ENCODE measurements at places on chromosomes 16 and 17.

GRCh38 chr17:879546-880442 is 97.6 kb downstream of the MRM3 start:
- DNase-seq, result no peak

GRCh38 chr17:44672479-44673093 is 16.3 kb downstream of the MEIOC start:
- DNase-seq, result peak; percentile 34

DNA sequence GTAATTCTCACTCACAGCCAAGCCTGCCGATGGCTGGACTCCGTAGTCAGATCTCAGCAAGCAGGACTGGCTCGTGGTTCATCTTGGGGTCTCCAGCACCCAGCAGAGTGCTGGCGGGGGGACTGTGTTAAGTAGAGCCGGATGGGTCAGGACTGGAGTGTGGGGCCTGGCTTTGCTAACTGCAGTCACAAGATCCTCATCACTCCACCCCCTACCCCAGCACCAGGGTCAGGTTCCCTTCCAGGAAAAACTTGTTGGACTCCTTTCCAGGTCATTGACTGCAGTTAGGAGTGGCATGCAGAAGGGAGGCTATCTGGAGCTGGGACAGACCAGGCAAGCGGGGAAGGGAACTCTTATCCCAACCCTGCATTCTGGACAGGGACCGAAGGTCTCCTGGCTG is 6.0 kb downstream of the CIITA start:
- no peak for DNase-seq

- DNase-seq, result no peak
These were observed 4.5 kb downstream of the TRPV2 start for GRCh38 chr17:16419929-16420271.

GRCh38 chr17:507441-507840 is 154.8 kb upstream of the RPH3AL start:
- no peak for DNase-seq

- peak; percentile 22 for DNase-seq
These were observed 21.6 kb downstream of the UBALD1 start for GRCh38 chr16:4593086-4593485.

DNA sequence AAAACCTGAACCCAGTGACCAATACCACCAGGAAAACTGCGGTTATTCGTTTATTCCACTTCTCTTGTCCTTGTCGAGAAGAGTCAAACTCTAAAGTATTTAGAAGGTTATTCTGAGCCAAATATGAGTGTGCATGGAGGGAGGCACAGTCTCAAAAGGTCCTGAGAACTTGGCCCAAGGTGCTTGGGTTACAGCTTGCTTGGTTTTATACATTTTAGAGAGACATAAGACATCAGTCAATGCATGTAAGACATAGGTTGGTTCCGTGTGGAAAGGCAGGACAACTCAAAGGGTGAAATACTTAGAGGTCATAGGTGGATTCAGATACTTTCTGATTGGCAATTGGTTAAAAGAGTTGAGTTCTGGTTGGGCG is 681 bp upstream of the TRAP1 start:
- no peak for DNase-seq

- no peak for DNase-seq
These were observed 2.6 kb upstream of the SYNGR3 start for GRCh38 chr16:1987198-1987597.

- DNase-seq, result no peak
These were observed 112.9 kb upstream of the HAS3 start for GRCh38 chr16:68992521-68992920.

- no peak for DNase-seq
These were observed 12.7 kb downstream of the NDUFAF8 start for GRCh38 chr17:81251709-81252301.

GRCh38 chr16:78659216-78659615 is 559.8 kb downstream of the WWOX start:
- peak; percentile 62 for DNase-seq

DNA sequence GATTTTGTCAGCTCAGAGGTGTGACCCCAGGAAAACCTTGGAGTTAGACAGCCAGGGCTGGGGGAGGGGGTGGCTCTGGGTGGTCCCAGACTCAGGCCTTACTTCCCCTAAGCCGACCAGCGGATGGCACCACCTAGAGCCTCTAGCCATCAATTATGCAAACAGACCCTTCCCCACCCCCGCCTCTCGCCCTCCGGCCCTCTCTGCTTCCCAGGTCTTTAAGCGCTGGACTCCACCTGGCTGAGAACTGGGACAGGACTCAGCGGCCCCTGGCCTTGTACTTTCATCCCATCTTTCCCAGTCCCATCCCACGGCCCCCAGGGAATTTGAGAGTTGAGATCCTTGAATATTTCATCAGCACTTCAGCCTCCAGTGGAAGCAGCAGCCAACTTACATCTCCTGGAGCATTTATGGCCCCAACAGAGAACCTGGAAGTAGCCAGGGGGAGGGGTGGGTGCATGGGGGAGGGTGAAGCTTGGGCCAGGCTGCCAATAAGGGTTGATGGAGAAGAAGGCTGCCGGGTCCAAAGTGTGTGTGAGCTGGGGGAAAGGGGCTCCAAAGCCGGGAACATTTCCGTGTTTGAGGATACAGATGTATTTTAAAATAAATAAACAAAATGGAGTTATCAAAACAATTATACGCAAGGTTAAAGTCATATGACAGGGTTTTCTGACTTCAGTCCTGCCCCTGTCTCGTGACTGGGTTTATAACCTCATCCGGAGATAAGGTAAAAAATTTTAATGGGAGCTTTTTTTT is 7.5 kb upstream of the JUP start:
- no peak for DNase-seq

DNA sequence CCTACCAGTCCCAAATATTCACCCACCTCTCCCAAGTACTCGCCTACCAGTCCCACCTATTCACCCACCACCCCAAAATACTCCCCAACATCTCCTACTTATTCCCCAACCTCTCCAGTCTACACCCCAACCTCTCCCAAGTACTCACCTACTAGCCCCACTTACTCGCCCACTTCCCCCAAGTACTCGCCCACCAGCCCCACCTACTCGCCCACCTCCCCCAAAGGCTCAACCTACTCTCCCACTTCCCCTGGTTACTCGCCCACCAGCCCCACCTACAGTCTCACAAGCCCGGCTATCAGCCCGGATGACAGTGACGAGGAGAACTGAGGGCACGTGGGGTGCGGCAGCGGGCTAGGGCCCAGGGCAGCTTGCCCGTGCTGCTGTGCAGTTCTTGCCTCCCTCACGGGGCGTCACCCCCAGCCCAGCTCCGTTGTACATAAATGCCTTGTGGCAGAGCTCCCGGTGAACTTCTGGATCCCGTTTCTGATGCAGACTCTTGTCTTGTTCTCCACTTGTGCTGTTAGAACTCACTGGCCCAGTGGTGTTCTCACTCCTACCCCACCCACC is 29.8 kb downstream of the POLR2A start:
- DNase-seq, result no peak

- no peak for DNase-seq
These were observed 3.8 kb upstream of the RPL26 start for GRCh38 chr17:8386841-8387240.

- DNase-seq, result no peak
These were observed 1.9 kb upstream of the SLC5A2 start for GRCh38 chr16:31480851-31481536.

DNA sequence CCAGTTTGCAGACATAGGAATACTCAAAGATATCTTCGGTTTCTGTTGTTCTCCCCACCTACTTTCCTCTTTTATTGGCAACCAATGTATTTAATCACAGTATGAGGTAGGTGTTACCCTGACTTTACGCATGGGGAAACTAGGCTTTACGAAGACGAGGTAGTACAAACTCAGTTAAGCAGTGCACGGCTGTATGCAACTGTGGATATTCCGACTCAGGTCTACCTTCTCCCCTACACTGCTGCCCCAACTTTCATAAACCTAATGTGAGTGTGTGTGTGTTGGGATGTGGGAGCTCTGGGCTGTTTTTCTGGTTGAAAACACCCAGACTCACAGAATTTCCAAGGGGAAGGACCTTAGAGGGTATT is 1.2 kb upstream of the GPT2 start:
- DNase-seq, result no peak

GRCh38 chr17:81740395-81740961 is 28.4 kb downstream of the SLC25A10 start:
- DNase-seq, result no peak

DNA sequence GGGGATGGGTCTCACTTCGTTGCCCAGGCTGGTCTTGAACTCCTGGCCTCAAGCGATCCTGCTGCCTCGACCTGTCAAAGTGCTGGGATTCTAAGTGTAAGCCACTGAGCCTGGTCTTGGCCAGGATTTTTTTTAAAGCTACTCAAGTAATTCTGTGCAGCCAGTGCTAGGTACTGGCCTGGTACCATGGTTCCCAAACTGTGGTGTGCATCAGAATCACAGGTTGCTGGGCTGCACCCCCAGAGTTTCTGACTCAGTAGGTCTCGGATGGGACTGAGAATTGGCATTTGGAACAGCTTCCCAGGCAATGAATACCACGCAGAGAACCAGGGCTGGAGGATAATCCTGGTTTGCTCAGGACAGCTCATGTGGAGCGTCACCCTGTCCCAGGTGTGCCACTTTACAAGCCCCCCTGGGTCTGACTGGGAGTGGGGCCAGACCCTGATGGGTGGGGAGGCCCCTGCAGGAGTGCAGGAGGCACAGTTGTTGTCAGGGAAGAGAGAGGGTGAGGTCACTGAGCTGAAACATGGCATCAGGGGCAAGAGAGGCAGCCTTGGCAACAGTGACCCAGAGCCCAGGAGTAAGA is 10.7 kb upstream of the MRPS23 start:
- DNase-seq, result peak; percentile 43

DNA sequence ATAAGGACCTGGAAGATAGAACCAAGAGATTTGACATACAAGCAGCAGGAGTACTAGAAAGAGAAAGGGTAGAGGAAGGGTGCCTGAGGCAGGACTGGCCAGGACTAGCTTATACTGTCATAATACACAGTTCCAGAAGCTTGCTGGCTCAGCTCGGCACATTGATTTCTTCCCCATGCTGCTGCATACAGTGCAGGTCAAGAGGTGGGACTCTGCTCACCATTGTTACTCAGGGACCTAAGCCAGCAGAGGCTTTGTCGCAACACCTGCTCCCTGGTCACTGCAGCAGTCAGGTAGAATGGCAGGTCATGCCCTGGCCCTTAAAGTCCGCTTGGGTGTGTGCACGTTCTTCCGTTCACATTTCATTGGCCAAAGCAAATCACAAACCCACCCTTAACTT is 32.8 kb downstream of the LDHD start:
- no peak for DNase-seq

DNA sequence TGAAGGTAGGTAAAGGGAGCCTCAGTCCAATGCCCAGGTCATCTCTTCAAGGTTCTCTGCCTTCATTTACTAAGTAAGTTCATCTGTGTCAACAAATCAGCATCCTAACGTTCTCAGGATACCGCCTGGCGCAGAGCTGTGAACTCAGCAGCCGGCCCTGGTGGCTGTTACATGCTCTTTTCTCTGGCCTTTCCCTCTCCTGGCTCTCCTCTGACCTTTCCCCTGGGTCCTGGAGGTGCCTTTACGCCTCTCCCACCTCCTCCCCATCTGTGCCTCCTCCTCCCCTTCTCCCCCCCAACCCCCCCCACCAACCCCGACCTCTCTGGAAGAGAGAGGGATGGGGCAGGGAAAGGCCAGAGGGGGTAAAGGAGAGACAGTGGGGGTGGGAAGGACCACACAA is 19.5 kb downstream of the COTL1 start:
- DNase-seq, result no peak

DNA sequence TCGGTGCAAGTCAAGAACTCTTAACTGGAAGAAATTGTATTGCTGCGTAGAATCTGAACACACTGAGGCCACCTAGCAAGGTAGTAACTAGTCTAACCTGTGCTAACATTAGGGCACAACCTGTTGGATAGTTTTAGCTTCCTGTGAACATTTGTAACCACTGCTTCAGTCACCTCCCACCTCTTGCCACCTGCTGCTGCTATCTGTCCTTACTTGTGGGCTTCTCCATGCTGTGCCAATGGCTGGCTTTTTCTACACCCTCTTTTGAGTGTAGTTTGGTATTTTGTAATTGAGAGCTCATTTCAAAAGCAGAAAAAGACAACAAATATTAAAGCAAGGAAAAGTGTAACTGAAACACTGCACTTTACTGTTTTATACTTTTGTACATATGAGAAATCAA is 7.7 kb upstream of the RASL10B start:
- DNase-seq, result no peak
